Naive B cell (primary cell): ENCODE measurements at places on chromosomes 3 and 15.

GRCh38 chr3:15345608-15346137, 13.3 kb upstream of the SH3BP5 start:
- peak; percentile 81 for DNase-seq

DNA sequence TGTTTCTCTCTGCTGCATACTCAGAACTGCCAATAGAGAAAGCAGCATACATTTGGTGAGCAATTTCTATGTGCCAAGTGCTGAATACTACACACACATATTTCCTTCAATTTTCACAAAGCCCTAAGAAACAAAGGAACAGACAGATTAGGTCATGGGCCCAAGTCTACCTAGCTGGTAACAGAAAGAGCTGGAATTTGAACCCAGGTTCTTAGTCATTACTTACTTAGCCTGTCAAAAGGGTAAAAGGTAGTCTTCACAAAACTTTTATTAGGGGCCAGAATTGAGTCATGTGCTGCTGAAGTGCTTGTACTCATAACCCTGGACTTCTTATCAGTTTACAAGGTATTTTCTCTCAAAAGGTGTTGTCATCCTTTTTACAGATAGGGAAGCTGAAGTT, 10.4 kb upstream of the ABHD17C start:
- DNase-seq = no peak

DNA sequence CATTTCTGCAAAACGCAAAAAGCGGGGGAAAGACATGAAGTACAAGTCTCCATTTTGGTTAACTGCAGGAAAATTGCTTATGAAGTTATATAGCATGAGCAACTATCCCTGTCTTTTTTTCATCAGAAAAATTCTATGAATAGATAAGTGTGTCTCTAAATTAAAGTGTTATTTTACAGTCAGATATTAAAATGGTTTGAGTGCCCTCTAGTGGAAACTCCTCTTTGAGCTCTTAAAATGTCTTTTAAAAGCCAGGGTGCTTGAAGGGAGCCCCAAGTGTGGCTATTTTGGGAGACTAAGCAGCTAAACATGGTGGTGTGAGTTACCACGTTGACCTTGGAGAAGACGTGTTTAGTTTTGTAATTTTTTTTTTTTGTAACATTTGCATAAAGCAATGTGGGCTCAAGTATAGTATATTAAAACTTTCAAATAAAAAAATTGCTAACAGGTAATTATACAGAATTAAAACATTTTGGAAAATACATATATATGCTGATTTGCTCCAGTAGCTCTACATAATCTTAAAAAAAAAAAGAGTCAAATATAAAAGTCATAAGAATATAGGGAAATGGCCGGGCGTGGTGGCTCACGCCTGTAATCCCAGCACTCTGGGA, 77.2 kb downstream of the PPP2R3A start:
- DNase-seq = no peak

GRCh38 chr3:130457671-130458070, 59.3 kb upstream of the COL6A6 start:
- no peak for DNase-seq

DNA sequence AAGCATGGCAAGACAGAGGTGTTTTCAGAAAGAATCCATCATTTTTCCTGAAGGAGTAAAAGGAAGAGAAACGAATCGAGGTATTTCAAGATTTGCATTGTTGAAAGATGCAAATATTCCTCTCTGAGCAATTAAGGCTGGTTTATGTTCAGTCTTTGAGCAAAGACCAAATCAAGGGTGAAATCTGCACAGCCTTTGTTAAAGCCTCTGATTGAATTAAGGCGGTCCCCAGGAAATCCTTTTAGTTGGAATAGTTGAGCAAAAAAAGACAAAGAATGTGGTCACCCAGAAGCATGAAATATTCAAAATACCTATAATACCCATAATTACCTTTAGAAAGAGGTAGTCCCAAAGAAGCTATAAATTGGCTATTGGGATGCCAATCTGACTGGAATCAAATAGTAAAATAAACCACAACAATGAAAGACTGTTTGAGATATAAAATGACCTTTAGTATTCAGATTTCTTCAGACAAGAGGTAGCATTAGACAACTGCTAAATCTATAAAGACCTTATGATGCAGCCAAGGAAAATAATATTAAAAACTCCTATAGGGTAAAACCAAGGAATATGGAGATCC, 1218.1 kb downstream of the ROBO2 start:
- DNase-seq = no peak

GRCh38 chr3:105158286-105158685, 208.4 kb upstream of the ALCAM start:
- DNase-seq = no peak

DNA sequence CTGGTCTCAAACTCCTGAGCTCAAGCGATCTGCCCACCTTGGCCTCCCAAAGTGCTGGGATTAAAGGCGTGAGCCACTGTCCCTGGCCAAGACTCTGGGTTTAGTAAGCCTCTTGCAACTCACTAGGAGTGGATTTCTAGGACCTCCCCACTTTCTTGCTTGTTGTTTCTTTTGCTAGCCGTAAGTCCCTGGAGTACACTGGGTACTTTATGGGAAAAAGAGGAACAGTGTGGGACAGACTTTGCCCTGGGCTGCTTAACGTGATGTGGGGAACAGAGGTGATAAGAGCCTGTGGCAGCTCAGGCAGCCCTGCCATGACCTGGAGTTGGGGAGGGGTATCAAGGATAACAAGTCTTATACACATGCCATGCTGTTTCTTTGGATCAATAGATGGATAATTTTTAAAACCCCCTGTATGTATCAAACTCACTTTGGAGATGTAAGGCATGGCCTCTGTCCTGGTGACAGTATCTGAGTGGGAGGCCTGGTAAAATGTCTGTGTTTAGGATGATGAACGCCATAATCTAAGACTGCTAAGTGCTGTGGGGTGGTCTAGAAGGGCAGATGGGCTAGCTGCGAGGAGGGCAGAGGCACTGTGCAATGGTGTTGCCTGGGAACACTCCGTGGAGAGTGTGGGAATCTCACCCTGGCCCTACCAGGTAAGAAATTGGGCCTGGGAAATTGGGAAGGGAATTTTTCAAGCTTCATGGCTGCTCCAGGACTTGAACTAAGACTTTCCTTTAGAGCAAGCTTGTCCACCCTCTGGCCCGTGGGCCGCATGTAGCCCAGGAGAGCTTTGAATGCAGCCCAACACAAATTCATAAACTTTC, 54.8 kb downstream of the SMAD3 start:
- no peak for DNase-seq

- no peak for DNase-seq
Measured at GRCh38 chr3:152289708-152290107, 21.0 kb downstream of the MBNL1 start.

GRCh38 chr3:195204360-195205163, 66.4 kb downstream of the XXYLT1 start:
- no peak for DNase-seq

DNA sequence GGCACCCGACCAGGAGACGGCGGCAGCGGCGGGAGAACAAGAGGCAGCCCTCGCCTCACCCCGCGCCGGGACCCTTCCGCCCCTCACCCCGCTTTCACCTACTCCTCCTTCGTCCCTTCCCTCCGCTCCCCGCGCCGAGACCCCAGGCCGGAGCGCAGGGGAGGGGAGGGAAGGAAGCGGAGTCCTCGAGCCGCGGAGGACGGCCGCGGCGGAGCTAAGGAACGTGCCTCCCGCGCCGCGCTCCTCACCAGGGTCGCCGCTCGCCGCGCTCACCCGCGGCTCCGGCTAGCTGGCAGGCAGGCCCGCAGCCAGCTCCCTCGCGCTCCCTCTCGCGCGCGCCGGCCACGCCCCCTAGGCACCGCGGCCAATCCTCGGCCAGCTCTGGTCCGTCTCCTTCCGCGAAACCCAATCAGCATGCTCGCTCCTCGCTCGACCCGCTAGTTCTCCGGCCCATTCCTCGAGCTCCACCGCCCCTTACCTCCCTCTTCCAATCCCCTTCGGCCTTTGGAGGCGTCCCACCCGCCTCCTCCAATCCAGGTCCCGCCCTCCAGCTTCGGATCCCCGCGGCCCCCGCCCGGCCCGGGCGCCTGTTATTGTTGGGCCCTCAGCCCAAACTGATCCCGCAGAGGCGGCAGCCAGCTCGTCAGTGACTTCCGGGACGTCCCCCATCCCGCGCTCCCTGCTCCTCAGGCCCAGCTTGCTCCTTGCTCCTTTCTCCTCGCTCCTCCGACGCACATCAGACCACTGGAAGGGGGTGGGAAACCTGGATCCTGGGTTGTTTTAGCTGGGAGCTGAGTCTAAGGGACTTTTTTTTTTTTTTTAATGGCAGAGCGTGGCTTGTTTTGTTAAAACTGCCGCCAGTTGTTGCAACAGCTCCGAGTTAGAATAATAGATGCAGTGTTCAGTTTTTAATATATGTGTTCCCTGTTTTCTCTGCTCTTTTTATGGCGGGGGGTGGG, at the start of gene DCBLD2:
DCBLD2 (minus strand) TSS at position 304 of the 959 bp plus-strand sequence. CDS start 369 bp downstream, outside the sequence.
- peak; percentile 96 for DNase-seq

GRCh38 chr3:17322106-17322793, 420.2 kb downstream of the TBC1D5 start:
- peak; percentile 3 for DNase-seq

DNA sequence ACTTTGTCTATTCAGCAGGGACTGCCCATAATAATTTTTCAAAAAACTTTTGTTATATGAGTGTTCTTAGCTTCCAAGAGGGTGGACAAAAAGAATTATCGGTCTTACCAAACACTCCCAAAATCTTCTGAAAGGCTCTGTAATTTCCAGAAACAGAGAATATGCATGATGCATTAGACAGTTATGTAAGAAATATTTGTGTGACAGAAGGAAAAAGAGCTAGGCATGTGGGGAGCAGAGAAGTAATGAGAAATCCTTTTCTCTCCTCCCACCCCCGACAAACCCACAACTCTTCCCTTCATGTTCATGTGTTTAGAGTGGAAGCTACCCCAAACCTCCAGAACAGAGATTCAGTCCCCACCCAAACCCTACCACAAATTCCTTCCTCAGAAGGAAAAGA, 86.8 kb downstream of the MYO5A start:
- no peak for DNase-seq

DNA sequence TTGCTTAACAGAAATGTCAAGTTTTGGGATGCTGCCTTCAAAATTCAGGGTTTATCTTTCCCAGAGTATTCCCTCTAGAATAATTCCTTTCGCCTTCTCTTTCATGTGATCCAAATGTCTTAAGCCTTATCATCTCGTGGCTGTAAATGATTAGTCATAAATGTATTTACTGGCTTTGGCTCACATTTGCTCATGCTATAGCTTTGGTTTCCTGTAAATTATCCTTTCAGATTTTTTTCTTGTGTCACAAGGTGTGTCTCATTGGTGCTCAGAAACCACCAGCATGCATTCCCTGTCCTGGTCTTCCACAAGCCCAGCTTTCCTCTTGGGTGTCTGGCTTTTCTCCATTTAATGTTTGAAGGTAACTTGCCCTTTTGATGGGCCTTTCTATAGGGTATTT, 692.7 kb upstream of the ALCAM start:
- DNase-seq = no peak

- no peak for DNase-seq
Measured at GRCh38 chr15:74727727-74728126, 2.4 kb upstream of the CYP1A1 start.

DNA sequence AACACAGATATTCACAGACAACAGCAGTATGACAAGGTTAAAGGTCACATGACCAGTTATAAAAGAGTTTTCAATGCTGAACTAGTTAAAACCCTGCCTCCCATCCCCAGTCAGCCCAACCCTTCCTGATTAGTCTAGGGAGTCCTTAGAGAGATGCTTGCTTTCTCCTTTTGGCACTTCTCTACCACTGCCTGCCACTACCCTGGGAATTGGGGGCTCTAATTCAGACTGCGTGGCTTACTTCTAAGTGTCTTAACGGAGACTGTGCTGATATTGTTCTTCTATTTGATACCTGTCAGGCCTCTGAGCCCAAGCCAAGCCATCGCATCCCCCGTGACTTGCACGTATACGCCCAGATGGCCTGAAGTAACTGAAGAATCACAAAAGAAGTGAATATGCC, 11.7 kb upstream of the TRA2B start:
- DNase-seq = no peak

DNA sequence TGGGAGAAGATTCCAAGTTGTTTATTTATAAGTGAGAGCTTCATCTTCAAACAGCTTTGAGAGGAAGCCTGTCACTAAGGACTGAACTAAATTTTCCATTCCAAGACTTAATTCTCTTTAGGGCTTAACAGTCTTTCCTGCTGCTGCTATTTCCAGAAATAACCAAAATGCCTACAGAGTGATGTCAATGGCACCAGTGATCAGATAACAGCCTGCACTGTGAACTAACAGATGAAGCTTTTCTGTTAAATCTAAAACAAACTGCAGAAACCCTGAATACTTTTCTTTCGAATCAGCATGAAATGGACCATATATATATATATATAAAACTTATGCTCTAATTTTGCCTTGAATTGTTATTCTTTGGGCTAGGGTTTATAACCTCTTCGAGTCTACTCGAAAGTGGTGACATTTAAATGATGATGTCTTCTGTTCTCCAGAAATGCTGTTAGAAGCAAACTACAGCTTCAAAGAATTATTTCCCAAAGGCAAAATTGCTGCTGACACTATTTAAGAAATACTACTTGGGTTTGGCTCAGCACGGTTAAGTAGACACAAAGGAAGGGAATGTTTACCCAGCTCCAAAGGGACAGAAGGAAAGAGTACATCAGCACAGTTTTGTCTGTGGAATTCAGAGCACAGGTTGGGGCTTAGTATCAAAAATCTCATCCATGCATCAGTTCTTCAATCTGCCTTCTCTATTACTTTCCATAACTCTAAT, 238.5 kb upstream of the LRRN1 start:
- no peak for DNase-seq
